ENCODE measurements at places on chromosomes 7 and 10.

DNA sequence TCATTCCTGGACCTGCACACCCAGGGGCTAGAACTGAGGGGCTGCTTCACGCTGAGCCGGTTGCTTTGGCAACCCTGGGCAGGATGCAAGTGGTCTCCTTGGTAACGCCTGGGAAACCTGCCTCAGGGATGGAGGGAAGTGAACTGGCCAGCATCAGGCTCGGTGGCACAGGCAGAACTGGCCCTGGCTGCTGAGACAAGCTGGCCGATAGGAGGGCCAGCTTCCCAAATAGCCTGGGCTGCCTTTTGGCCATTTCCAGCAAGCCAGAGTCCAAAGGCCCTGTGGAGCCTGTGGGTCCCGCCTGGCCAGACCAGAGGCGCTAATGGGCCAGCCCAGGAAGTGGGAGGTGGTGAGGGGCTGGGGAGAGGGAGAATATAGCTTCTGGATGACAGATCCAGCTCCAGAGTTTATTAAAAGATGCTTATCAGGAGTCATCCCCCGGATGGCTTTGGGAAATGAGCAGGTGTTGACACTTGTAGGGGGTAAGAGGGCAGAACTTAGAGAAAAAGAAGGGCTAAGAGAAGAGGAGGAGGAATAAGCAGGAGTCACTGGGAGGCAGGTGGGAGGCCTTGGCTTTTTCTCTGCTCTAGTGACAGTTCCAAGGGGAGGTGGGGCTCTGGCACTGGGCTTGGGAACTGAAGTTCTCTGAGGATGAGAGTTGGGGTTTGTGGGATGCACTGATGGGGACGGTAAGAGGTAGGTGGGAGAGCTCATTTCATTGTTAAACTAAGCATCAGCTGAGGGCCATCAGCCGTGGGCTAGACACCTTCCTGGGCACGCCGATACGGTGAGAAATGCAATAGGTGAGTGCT lies 9.6 kb downstream of the NEURL1 start:
- DNase-seq = no peak

DNA sequence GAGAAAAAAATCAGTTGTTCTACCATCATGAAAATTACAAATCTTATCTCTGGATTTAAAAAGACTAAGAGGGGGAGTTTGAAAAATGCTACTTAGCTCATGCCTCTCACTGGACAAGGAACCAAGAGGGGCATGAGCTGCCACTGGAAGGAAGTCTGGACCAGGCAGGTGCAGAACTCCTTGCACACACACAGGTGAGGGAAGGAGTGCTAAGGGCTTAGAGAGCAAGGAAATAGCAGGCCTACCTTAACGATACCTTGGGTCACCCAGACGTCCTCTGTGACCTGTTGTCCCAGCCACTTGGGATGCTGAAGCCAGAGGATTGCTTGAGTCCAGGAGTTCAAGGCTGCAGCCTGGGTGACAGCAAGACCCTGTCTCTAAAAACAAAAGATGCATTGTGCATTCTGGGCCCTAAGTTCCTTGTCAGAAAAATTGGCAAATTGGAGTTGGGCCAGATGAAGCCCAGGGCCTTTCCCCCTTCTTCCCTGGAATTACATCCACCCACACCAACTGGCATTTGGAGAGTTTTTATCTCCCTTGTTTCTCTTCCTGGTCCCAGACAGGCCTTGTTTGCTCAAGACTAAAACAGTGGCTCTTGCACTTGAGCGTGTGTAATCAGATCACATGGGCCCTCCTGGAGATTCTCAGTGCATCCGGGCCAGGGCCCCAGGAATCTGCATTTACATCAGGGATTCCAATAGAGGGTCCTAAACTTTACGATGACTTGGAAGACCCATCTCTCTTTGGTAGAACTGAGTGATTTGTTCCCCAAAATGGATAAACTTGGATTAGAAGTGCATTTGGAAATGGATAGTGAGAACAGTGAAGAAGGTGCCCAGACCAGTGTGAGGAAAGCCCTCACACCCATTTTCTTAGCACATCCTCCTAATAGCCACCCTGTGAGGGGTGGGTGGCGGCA lies 3.0 kb downstream of the DDIT4 start:
- DNase-seq = no peak

GRCh38 chr10:12590675-12591659 lies 241.6 kb downstream of the CAMK1D start:
- no peak for DNase-seq

GRCh38 chr10:30803892-30804322 lies 174.4 kb upstream of the LYZL2 start:
- DNase-seq = no peak

GRCh38 chr7:117654780-117655179 lies 175.0 kb downstream of the CFTR start:
- DNase-seq = no peak

- no peak for DNase-seq
These were observed 7.3 kb downstream of the SLC25A13 start for GRCh38 chr7:96314402-96315124.

DNA sequence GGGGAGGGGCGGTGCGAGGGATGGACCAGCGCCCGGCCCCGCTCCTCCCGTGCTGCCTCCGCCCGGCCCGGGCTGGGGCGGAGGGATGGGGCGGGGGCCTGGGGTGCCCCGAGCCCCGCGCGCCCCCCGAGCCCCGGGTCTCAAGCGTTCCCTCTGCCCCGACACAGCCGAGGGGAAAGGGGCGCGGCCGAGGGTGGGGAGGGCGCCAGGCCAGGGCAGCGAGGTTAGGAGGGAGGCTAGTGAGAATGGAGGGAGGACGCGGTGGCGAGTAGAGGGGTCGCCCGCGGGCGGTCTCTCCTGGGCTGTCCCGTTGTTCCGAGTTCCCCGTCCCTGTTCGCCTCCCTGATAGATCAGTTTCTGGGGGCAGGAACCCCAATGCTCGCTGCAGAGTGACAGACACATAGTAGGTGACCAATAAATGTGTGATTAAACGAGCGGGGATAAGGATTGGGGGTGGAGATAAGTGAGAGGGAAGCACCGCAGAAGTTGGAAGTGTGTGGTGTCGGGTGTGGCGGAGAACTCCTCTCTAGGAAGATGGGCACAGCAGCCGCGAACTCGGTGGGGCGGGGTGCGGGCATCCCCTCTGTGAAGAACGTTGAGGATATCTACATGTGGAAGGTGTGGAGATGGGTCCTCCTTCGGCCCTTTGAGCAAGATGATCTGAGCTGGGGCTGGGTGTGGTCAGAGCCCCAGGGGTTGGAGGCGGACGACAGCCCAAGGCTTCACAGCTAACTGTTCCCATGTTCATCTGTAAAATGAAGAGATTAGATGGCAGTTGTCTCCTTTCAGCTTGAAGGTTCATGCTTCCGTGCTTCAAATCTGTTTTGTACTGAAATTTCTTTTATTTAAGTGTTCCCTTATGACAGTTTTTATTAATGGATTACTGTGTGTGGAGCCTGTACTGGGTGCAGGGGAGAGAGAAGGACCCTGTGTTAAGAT lies 580 bp downstream of the ZNF775 start:
- peak; percentile 25 for DNase-seq

DNA sequence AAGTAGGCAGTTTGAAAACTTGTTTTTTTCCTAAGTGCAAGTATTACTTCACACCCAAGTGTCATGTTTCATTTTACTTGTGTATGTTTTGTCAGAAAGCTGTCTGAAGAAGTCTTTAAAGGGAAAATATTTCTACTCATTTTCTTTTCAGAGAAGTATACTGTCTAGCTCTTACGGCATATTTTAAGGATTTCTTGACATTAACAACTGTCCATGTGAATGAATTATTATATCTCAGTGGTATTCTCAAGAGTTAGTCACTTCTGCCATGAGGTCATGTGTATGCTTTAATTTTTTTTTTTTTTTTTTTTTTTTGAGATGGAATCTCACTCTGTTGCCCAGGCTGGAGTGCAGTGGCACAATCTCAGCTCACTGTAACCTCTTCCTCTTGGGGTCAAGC lies 229.5 kb downstream of the BICC1 start:
- DNase-seq = no peak

DNA sequence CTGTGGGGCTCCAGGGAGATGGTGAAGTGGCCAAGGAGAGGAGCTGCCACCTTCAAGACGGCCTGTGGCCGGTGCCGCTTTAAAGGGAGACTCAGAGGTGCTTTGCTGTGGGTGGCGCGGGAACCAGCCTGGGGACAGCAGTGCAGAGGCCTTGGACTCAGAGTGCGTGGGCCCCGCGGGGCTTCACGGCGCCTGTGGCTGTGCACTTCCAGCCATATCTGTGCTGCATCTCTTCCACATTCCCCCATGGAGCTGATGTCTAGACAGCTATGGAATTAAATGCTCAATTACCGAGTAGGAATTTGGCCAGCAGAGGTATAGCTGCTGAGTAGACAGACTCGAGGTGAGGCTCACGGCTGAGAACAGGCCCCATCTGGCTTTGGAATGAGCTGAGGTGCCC lies 41.7 kb downstream of the HTRA1 start:
- DNase-seq = no peak

DNA sequence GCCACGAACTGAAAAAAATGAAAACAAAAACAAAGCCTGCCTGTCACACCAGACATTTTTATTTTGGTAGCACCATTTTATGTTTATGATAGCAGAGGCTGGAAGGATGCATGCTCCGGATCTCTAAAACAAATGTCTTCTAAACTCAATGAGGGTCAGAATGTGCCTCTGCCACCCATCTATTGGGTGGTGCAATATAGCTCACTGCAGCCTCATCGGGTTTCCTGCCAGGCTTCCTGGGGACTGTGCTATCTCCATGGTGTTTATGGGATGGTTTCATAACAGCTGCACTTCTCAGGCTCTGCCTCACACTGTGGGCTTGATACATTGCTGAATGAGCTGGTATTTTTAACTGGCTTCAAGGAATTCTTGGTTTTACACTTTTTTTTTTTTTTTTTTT lies 94.4 kb downstream of the ITIH5 start:
- DNase-seq = no peak

DNA sequence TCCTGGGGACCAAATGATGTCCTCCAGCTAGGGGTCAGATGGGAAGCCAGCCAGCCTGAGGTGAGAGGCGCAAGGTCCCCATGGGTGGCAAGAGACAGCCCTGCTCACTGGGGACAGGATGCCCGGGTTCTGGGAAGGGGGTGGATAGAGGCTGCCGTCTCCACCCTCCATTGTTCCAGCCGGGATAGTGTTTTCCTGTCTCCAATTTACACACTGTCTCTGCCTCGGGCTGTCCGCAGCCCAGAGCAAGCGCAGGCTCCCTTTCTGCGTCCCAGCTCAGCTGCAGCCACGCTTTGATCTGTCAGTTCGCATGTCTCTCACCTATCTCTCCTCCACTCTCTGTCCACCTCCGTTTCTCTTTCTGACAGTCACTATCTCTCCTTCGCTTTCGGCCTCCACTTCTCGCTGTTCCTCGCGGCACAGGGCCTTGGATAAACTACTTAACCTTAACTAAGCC lies 2.1 kb downstream of the EPHB4 start:
- DNase-seq = no peak

Data from activated CD4-positive, alpha-beta T cell treated with anti-CD3 and anti-CD28 coated beads, Interleukin-2, amount 10 ng/mL, durations not matched to agents 7 days and 5 days (primary cell).